ENCODE measurements at places on chromosomes 4 and X. TPM values are rescaled to one million over a fixed set of nuclear protein-coding genes. Genes with fewer than 3 reads are reported as not detected.

The ARHGEF6 gene
- 20.4 TPM for polyA plus RNA-seq

- no peaks in the 10 kb centered on the region for H3K36me3 ChIP-seq
- H3K4me3 ChIP-seq = no peak overlapping the region
- no peak overlapping the region for H3K27ac ChIP-seq
- H3K27me3 ChIP-seq = no peaks in the 10 kb centered on the region
Observed at GRCh38 chrX:53882331-53882730, 161.9 kb downstream of the PHF8 start.

The HSD17B13 gene
- polyA plus RNA-seq = 0.84 TPM

- H3K4me3 ChIP-seq = no peak overlapping the region
- no peak for DNase-seq
- H3K27me3 ChIP-seq = no peaks in the 10 kb centered on the region
Observed at GRCh38 chr4:26237916-26238315, 82.9 kb upstream of the RBPJ start.

- H3K27me3 ChIP-seq = no peaks in the 10 kb centered on the region
- H3K4me1 ChIP-seq = no peaks in the 10 kb centered on the region
- H3K4me3 ChIP-seq = no peak overlapping the region
- no peaks in the 10 kb centered on the region for H3K36me3 ChIP-seq
Observed at GRCh38 chr4:133584714-133585113, 435.6 kb downstream of the PCDH10 start.

The FGF13 gene
- 7.0 TPM for polyA plus RNA-seq

The HSFX2 gene
- polyA plus RNA-seq = 0.44 TPM

The STATH gene
- not detected for polyA plus RNA-seq

DNA sequence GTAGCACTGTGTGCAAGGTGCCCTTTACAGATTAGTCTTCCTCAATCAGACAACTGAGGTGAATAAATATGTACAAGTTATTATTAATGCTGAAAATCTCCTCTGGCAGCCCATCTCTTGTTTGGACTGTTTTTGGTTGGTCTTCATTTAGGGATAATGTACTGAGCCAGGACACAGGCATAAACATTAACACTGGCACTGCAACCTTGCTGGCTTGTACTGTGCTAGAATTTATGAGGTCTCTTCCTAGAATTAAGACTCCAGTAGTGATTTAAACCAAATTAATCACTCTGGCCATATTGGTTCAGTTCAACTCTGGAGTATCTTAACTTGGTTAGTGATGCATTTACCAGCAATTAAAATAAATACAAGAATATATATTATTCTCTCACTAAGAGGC is 244.7 kb upstream of the GK2 start:
- H3K4me1 ChIP-seq = peaks cover 5% of the 10 kb centered on the region
- H3K27ac ChIP-seq = no peak overlapping the region
- H3K4me3 ChIP-seq = no peak overlapping the region
- DNase-seq = no peak
- H3K36me3 ChIP-seq = no peaks in the 10 kb centered on the region
- H3K27me3 ChIP-seq = no peaks in the 10 kb centered on the region

The SPP1 gene
- 229 TPM for polyA plus RNA-seq

DNA sequence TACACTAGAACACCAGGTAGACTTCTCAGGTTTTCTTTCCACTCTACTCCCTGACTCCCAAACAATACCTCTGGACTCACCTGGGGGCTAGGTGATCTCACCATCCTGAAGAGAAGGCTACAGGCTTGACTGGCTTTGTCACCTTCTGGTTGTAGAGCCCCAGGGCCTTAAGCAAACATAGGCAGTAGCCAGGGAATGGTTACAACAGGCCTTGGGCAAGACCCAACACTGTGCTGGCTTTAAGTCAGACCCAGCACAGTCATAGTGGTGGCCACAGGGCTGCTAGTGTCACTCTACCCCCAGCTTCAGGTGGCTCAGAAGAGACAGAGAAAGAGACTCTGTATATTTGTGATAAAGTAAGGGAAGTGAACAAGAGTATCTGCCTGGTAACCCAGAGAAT is 118.1 kb upstream of the EMCN start:
- H3K27ac ChIP-seq = no peak overlapping the region
- no peak overlapping the region for H3K4me3 ChIP-seq
- DNase-seq = no peak
- no peaks in the 10 kb centered on the region for H3K4me1 ChIP-seq
- no peaks in the 10 kb centered on the region for H3K27me3 ChIP-seq

DNA sequence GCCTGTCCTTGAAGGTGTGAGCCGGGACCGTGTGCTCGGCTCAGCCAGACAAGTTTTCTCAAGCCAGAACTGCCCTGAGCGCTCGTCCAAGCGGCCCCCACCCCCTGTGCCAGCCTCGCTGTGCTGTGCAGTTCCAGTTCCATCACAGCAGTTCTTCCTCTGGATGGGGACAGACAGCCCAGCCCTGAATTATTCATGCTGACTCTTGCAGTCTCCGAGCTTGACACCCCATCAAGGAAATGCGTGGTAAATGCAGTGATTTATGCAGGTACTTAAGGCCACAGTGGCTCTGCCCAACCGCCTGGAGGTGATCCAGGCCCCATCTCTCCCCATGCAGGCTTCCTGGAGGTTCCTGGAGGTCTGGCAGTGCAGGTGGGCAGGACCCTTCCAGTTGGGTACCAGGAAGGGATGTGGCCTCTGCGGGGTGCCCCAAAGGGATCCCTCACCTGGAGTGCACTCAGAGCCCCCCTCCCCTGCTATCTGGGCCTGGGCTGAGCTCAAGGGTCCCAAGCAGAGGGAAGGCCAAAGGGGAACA is 44.8 kb upstream of the HMX1 start:
- no peak overlapping the region for H3K4me3 ChIP-seq
- H3K4me1 ChIP-seq = no peaks in the 10 kb centered on the region
- no peak overlapping the region for H3K27ac ChIP-seq
- peaks cover 73% of the 10 kb centered on the region for H3K27me3 ChIP-seq
- no peaks in the 10 kb centered on the region for H3K36me3 ChIP-seq

The FABP2 gene
- not detected for polyA plus RNA-seq

DNA sequence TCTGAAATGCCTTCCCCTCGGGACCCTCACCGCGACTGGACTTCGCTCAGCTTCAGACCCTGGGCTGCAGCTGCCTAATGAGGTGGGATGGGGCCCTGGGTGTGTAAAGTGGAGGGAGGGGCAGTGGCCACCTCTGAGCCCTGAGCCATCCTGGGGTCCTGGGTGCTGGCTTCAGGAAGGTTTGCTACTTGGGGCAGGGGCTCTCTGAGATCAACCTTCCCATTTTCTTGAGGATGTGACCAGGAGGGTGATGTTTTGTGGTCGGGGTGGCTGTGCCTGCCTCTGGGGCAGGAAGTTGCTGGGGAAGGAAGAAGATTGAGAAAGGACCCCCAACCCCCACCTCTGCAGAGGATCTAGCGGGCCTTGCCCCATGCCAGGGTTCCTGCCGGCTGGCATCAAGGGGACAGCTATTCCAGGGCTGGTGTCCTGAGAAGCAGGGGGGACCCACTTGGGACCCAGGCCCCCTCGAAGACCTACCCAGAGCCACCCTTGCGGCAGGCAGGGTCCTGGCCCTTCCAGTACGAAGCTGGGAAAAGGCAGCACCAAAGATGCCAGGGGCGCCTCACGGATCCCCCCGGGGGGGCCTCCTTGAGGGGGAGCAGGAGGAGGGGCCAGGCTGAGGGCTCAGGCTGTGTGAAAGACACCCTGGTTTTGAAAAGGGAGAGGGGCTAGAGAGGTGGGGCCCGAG is 6.5 kb downstream of the SH3BP2 start:
- peaks cover 98% of the 10 kb centered on the region for H3K4me1 ChIP-seq
- H3K4me3 ChIP-seq = no peak overlapping the region
